ENCODE measurements at places on chromosomes 1 and 21.

DNA sequence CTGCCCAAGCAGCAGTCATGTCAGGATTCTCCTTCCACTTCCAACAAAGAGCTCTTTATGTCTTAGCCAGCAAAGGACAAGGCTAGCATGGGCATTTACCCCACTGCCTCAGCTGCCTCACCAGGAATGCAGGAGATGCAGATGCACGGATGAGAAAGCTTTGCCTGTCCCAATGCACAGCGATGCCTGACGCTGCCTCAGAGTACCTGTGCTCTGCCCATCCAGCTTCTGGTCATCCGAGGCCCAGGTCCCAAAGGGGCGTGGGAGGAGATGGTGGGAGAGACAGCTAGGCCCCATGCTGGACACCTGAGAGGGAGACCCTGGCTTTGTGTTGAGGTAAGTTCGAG lies 59.0 kb downstream of the IRF2BP2 start:
- no peak for DNase-seq

GRCh38 chr21:15256996-15257395 lies 192.2 kb upstream of the NRIP1 start:
- no peak for DNase-seq

GRCh38 chr1:116453481-116453880 lies 80.4 kb downstream of the ATP1A1 start:
- DNase-seq, result no peak

GRCh38 chr1:26102526-26102925 lies 9.1 kb upstream of the PDIK1L start:
- no peak for DNase-seq

GRCh38 chr1:222048094-222048595 lies 306.3 kb upstream of the DUSP10 start:
- no peak for DNase-seq

- DNase-seq, result no peak
These were observed 7.7 kb upstream of the DMBX1 start for GRCh38 chr1:46481961-46482360.

GRCh38 chr1:214120951-214121350 lies 133.2 kb downstream of the PROX1 start:
- DNase-seq, result no peak

- DNase-seq, result no peak
These were observed 23.2 kb downstream of the HIVEP3 start for GRCh38 chr1:41895552-41895951.

DNA sequence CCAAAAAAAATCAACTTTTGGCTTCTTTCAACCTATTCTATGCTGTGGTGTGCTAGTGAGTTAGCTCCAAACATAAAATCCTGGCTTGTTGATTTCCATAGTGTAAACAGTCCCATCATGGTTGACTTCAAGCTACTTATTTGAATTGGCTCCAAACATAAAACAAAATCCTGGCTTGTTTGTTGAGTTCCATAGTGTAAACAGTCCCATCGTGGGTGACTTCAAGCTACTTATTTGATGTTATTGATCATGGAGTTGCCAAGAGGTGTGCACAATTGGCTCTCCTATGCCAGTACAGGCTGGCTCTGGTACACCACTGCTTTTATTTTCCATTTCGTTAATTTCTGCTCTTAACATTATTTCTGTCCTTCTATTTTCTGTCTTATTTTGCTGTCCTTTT lies 1.8 kb upstream of the COA6 start:
- DNase-seq, result no peak

DNA sequence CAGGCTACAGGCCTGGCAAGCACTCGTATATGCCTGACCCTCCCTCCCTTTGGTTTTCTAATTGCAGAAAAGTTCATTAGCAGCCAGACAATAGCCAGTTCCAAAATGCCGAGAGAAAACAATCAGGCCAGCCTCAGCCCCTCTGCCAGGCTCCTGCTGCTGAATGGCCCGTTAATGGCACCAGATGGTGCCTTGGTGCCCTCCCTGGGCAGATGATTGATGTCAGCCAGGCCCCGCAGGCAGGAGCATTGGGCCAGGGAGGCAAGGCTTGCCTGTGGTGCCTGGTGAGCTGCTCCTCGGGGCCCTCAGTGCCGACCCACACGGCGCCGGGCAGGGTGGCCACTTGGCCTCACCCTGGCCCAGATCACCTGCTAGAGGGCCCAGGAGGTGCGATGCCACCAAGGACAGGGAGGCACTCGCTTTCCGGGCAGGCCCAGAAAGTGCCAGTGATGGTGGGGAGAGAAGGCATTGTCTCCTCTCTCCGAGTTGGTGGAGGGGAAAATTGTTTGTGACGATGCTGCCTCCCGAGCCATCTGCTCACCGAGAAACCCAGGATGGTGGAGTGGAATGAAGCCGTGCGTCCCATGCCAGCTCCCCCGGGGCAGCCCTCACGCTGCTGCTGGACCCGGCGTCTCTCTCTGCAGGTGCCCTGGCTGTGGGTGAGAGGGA lies 28.1 kb downstream of the QSOX1 start:
- DNase-seq, result no peak

GRCh38 chr1:199945591-199945990 lies 81.9 kb upstream of the NR5A2 start:
- no peak for DNase-seq

DNA sequence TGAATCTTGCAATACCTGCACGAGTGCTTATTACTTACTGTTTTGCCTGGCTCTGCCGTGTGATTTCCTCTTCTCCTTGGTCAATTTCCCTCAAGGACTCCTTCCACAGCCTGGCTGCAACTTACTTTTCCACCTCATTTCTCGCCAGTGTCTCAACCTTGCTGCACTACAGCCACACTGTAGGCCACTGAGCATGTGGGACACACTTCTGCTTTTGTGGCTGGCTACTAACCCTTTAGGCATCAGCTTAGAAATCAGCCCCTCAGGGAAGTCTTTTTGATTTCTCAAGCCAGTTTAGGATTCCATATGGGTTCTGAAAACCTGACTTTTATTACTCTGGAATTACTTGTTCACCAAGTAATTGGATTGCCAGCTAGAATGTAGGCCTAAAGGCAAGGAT lies 5.2 kb upstream of the DMRTB1 start:
- no peak for DNase-seq

DNA sequence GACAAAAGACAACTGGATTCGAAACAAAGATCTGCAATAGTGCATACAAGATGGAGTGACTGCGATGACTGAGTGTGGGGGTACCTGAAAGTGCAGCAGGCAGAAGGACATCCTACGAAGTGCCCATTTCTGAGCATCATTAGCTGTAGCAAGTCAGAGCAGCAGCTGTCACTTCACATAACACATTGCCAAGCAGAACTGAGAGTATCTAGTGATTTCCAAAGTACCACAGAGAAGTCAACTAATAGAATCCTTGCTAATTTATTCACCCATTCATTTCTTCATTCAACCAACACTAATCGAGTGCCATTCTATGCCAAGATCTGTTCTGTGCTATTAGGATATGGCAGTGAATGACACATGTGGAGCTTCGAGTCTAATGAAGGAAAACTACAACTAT lies 31.6 kb upstream of the CAMSAP2 start:
- DNase-seq, result no peak

DNA sequence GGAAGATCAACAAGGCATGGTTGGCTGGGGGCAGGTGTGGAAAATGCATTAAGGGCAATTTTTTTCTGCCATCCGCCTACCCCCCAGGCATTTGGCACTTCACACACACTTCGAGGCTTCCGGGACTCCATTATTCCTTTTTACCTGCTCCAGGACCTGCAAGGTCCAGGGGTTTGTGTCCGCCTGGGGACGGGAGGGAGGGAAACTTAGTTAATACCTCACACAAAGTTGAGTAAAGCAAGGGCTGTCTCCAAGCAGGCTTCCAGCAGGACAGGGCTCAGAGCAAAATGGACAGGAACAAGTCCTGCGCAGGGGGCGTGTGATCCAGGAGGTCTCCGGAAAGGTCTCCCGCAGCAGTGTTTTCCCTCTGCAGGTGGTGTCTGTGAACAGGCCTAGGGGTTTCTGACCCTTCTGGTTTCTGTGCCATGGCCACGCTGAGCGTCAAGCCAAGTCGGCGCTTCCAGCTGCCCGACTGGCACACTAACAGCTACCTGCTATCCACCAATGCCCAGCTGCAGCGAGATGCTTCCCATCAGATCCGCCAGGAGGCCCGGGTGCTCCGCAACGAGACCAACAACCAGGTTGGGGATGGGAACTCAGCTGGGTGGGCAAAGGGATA lies 712 bp downstream of the TEKT2 start:
- no peak for DNase-seq

GRCh38 chr1:169724168-169724567 lies 9.7 kb downstream of the SELE start:
- DNase-seq, result no peak

- DNase-seq, result no peak
These were observed 28.1 kb downstream of the ARHGEF10L start for GRCh38 chr1:17567582-17567981.

DNA sequence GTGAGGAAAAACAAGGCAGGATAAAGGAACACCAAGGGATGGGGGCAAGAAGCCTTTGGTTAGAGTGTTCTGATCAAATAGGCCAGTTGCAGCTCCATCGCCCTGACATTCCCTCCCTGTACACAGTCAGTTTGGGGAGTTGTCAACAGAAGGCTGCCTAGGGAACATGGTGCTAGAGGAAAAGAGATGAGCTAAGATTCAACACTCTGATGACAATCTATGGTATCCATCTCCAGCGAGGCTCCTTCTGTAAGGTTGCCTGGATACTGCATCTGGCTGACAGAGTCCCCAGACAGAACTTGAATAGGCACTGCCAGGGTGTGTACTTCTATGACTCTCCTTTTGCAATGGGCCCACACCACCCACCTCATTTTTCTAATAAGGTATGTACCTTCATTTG lies 11.2 kb upstream of the SLAMF9 start:
- DNase-seq, result no peak

DNA sequence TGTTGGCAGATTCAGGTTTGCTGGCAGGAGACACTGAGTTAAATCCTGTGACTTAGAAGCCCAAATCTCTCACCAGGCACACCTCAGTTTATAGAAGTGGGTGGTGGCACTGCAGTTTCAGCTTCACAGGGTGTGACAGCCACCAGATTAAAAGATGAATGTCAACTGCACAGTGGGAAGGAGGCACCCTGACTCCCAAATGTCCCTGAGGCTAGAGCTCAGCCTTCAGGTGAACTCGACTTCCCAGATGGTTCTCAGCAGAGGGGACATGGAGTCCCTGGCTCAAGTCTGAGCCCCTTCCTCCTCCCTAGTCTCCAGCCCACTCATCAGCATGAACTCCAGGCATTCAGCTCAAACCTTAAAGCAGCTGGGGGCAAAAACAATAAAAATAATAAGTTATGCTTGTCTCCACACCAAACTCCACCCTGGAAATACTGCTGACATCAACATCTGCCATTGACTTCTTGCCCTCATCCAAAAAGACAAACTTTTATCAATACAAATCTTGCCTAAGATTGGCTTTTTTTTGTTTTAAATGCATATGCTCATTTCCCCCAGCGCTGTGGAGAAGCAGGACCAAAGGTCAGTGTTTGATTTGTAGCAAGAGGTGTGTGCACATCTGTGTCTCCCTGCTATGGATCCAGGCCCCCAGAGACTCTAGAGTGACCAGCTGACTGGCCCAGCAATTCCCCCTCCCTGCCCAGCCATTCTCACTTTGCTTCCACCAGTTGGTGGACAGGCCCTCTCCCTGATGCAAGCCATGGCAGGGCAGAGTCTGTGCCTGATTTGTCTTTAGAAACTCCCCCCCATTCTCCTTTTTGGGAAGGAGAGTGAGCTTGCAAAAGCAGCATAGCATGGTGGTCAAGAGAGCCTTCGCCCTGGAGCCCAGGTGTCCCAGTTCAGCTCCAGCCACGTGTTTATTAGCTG lies 18.5 kb upstream of the S100A7 start:
- DNase-seq, result no peak

DNA sequence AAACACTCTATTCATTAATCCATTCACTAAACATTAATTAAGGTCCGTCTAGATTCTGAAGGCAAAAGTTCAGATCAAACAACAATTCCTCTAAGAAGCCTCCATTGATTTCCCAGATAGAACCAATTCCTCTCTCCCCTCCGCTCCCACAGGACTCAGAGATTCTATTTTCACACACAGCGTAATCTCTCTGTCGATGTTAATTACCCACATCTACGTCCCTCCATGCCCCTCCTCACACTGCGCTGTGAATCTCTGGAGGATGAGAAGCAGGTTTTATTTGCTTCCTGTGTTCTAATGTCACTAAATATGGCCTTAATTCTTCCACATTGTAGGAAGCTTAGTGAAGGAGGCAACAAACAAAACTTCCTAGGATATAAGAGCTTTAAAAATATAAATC lies 306.7 kb downstream of the DSCAM start:
- DNase-seq, result no peak

- no peak for DNase-seq
These were observed 46.2 kb upstream of the SLC2A1 start for GRCh38 chr1:43004587-43005459.

DNA sequence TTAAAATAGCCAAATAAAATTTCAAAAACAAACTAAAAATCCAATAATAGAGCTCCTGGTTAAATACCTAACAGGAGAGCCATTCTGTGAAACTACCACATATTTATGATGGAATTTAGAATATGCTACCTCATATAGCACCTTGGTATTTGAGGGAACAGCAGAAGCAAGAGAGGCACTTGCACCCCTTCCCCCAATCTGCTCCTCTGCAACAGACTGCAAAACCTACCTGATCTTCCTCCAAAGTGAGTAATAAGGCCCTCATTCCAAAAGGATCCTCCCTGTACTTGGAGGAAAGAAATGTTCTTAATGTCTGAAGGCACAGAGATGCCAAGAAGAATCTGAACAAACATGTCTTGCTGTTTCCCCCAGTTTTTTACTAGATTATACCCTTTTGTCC lies 28.1 kb upstream of the RNPC3 start:
- DNase-seq, result no peak

- DNase-seq, result peak; percentile 16
These were observed 1.6 kb downstream of the IFI44 start for GRCh38 chr1:78651241-78651640.

DNA sequence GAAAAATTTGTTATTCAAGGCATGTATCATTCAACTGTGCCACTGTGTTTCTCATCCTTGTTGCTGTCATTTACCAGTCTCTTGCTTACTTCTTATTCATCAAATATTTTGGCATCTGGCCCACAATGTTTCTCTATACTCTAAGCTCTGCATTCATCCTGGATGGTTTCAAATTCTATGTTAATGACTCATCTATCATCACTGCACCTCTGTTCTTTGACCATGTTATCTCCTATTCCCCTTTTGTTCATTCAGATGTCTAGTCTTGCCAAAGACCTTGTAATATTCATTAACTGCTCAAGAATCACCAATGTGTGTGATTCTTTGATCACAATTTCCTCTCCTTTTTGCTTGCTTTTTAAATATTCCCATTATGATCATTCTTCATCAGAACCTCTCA lies 54.6 kb upstream of the PRKACB start:
- no peak for DNase-seq

DNA sequence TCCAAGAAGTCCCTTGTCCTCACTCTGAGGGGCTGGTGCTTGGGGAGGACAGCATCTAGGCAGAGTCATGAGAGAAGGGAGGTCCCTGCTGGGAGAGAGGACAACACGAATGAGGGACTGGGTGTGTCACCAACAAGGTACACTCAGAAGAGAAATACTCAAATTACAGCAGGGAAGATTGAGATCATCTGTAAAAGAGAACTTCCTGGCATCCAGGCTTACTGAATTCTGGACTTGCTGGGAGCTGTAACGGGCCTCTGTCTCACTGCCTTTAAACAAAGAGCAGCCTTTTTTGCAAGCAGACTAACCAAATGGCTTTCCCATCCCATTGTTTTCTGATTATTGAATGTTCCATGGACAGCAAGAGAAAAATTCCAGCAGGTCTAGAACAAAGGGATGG lies 195.7 kb upstream of the RAB4A start:
- DNase-seq, result no peak
